Sigmoid colon (tissue), 7 donors: ENCODE measurements at places on chromosomes 2 and 18. TPM values are rescaled to one million over a fixed set of nuclear protein-coding genes. Genes with fewer than 3 reads are reported as not detected.

DNA sequence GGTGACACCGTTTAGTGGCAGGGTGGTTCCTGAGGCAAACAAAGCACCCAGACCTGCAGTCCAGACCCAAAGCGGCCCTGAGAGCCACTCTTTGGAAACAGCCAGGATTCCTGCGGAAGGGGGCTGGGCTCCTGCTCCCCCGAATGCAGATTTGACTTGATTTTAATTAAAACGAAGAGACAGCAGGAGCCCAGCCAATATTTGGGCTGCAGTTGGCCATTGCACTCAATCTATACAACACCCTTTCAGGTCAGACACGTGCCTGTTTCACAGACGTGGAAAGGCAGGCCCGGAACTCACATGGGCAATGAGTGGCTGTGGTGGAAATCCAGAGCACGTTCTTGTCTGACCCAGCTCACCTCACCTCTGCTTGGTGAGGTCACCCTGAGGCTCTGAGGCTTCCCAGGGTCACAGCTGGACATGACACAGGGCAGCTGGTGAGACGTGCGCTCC, 122.4 kb downstream of the NDUFA10 start:
- no peak for DNase-seq

DNA sequence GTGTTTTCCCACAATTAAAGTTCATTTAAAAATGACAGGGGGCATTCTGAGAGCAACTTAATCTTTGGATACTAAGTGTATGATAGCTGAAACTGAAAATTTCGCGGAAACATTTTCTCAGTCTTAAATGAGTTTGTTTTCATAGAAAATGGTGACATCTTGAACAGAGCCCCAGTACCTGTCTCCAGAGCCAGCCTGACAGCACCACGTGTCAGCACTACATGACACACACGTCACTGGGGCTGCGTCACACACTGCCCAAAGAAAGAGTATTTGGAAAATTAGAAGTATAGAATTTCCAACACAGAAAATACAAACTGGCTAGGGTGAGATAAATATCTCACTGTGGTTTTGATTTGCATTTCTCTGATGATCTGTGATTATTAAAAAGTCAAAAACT, 50.8 kb downstream of the CMPK2 start:
- DNase-seq = no peak

DNA sequence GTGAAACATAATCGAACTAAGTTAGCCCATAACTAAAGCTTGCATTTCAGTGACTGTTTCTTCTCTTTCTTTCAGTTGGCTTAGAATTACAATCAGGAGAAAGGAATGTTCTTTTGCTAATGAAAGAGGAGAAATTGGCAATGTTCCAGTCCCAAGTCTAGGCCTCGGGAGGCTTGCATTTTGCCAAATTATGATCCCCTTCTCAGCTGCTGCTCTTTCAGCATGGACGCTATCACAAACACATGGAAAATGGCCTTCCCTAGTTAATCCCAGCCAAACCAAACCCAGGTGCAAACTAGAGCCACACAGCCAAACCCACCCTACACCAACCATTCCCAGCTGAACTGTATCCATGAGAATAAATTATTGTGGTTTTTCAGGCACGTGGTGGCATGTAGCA, 605.2 kb upstream of the LRRTM4 start:
- no peak for DNase-seq

DNA sequence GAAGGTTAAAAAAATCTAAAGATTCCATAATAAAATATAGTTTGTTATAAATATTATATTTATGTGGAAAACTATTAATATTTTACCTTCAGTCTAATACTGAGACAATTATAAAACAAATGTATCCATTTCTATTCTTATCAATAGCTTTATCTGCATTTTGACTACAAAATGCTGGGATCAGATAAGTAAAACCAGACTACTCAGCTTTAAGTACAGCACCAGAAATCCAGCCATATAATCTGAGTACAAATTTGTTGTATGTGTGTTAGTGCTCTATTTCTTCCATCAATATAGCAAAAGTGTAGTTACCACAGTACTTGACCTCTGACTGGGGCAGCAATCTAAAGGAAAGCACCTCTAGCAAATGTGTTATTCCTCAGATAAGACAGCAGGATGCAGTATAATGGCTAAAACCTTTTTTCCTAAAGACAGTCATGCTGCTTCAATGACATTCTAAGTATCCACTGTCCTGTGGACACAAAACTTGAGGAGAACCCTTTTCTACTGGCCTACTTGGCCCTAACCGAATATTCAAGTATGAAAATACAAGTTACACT, 68.1 kb downstream of the OLA1 start:
- DNase-seq = no peak

The CEBPZ gene
- 54.2 TPM for total RNA-seq

The UGT1A4 gene
- total RNA-seq = not detected
